Stimulated activated CD4-positive, alpha-beta T cell treated with anti-CD3 and anti-CD28 coated beads, Interleukin-15, amount 100 ng/mL, for 24 hours (primary cell): ENCODE measurements at places on chromosomes 1 and 21.

GRCh38 chr1:163914785-163915413, 593.1 kb downstream of the NUF2 start:
- no peak for DNase-seq

GRCh38 chr21:37563641-37564340, 197.2 kb downstream of the DYRK1A start:
- DNase-seq = peak; percentile 94

- DNase-seq = no peak
Observed at GRCh38 chr1:67825591-67825990, 7.7 kb downstream of the GNG12 start.

- DNase-seq = no peak
Observed at GRCh38 chr1:222601257-222601656, 11.5 kb upstream of the TAF1A start.

- no peak for DNase-seq
Observed at GRCh38 chr1:22633697-22634463, 2.5 kb upstream of the C1QA start.

DNA sequence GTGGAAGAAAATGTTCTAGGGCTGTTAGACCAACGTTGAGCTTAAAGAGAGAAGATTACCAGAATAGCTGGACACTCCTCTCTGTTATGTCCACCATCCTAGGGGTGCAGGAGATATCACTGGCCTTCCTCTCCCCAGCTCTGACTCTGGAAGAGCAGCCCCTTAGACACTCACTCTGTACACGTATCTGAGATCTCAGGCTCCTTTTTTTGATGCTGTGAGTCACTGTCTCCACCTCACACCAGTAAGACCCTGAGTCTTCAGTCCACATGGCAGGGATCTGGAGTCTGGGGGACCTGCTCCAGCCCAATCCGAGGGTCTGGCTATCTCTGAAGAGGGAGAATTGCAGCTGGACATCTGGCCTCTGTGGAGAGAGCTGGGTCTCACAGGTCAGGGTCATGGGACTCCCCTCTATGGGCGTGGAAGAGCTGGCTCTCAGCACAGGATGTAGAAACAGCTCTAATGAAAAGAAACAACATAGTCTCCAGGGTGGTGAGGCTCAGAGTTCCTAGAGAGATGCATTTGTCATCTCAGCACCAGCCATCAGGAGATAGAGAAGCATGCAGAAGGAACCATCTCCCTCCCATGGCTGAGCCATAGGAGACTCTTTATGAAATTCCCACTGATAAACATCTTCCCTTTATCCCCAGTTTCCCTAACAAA, 3.5 kb downstream of the FCRL3 start:
- DNase-seq = no peak

GRCh38 chr1:65075123-65075976, 72.7 kb upstream of the AK4 start:
- DNase-seq = peak; percentile 65

DNA sequence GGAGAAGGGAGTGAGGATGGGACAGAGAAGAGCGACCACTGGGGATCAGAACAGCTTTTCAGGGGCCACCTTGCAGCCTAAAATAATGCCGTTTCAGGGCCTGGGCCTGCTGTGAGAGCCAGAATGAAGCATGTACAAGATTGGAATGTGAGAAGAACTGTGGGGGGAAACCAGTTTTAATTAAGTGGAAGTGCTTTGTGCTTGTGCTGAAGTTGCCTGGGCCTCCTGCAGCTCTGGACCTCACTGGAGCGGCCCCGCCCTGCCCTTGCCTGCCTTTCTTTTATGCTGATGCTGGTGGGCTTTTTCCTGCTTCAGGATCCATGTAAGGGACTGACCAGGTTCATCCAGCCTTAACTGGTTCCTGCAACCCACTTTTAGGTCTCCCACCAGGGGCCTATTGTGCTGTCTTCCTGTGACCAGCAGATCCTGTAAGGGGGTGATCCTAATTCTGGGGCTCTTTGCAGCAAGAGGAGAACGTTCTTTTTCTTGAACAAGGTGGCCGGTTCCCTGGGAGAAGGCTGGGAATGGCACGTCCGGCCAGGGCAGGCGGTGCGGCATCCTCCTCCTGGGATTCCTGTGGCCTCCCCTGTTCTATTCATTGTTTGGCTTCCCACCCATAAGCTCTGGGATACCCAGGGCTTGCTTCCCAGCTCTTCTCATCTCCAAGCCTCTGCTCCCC, 3.2 kb downstream of the C1orf226 start:
- DNase-seq = no peak

DNA sequence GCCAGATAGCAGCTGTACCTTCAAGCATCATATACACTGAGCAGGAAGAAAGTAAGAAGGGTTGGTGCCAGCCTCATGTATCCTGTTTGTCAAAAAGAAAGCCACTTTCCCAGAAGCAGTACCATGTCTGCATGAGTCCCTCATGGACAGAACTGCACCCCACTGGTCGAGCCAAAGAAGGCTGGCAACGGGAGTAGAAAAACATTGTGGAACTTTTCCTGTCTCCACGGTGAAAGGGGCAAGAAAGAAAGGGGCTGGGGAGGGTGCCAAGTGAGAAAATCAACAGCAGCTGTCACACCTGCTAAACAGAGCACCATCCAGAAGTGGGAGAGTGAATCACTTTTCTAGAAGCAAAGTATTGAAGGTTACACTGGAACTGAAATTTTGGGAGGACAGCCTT, 621.7 kb downstream of the LMO4 start:
- DNase-seq = no peak
